Cerebellum (tissue), 4 donors: ENCODE measurements at places on chromosomes 7 and 10. TPM values are rescaled to one million over a fixed set of nuclear protein-coding genes. Genes with fewer than 3 reads are reported as not detected.
A peak's percentile ranks its signal among the peaks of the same experiment; 100 is the strongest.

- no peak for DNase-seq
Measured at GRCh38 chr7:46636022-46636421, 715.0 kb upstream of the IGFBP3 start.

- no peak for DNase-seq
Measured at GRCh38 chr10:104258209-104258608, 3.5 kb downstream of the GSTO1 start.

DNA sequence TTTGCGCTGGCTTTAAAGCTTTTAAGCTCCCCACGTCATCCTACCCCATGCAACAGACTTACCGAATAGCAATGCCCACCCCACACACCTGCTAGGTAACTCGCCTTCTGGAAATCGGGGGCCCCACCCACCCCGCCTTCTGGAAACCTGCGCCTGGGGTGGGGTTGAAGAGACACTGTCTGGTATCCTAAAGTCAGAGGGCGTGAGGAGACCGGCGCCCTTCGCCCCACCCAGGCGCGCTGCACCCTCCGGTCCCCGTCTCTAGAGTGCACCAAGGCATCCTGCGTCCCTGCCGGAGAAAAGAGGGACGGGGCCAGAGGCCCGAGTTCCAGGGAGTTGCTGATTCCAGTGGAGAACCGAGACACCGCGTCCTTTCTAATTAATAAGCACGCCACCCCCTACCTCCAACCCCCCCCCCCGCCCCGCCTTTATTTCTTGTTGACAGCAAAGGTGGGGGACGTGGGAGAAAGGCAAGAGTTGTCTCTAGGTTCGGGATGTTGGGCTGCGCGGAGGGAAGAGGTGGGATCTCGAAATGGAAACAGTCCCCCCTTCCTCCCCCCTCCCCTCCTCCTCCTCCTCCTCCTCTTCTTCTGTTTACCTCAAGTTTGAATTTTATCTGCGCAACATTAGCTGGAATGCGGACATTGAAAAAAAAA is 220.9 kb upstream of the MKLN1 start:
- peak; percentile 48 for DNase-seq

DNA sequence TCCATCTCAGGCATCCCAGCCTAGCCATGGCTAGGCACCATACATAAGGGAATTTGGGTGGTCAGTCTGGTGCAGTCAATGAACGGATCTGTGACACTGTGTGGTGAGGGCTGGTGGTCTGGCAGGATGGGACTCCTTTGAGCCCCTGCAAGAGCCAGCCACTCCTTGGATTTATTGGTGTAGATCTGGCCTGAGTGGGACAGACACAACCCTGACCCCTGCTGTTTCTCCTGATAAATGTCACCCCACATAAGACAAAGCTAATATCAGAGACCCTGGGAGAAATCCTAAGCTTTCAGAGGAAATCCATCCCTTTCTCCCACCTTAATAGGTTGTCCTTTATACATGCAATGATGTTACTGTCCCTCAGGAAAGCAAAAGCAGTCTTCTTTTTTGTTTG is 2.3 kb downstream of the FBXO24 start:
- no peak for DNase-seq

- no peak for DNase-seq
Measured at GRCh38 chr10:12459762-12460161, 110.4 kb downstream of the CAMK1D start.

GRCh38 chr10:74924251-74924963 is 98.0 kb downstream of the KAT6B start:
- no peak for DNase-seq

- DNase-seq: no peak
Measured at GRCh38 chr7:114644455-114644854, 229.8 kb downstream of the FOXP2 start.

DNA sequence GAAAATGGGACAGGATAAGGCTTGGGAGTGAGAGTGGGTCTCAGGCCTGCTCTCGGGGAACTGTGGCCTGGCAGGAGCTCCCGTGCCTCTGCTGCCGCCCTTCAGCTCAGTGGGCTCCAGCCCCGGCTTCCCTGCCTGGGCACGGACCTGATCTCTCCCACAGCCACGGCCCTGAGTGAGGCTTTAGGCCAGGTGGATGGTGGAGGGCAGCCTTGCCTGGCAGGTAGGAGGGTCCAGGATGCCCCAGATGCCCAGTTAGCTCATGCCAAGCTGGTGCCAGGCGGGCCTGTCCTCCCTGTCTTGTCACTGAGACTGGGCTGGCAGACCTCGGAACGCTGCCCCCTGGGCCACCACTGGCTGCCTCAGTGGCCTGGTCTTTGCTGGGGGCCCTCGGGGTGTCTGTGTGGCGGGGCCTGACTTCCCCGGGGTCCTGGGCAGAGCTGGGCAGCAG is 116.6 kb downstream of the INPP5A start:
- no peak for DNase-seq

GRCh38 chr7:137331378-137331777 is 12.2 kb downstream of the PTN start:
- DNase-seq: no peak

- DNase-seq: no peak
Measured at GRCh38 chr10:47061776-47062175, 150.5 kb downstream of the PTPN20 start.

- no peak for DNase-seq
Measured at GRCh38 chr7:5636446-5636835, 145.0 kb downstream of the RNF216 start.

DNA sequence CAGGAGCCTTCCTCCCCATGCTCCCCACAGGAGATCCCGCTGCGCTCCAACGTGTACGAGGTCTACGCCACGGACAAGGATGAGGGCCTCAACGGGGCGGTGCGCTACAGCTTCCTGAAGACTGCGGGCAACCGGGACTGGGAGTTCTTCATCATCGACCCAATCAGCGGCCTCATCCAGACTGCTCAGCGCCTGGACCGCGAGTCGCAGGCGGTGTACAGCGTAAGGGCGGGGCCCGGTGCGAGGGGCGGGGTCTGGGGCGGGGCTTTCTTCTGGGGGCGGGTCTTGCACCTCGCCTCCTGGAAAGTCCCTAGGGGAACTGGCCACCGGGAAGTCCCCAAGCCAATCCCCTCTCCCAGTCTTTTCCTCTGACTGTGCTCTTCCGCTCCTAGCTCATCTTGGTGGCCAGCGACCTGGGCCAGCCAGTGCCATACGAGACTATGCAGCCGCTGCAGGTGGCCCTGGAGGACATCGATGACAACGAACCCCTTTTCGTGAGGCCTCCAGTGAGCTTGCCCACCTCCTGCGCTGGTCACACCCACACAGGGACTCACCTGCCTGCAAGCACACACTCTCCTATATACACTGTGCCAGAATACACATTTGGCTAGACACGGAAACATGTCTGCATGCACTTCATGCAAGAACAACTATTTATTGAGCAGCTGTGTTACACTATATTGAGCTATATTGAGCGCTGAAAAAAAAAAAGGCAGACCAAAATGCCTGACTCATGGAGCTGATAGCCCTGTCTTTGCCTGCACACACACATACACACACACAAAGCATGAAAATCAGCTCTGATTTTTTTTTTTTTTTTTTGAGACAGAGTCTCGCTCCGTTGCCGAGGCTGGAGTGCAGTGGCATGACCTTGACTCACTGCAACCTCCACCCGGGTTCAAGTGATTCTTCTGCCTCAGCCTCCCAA is 32.7 kb upstream of the VSIR start:
- no peak for DNase-seq

GRCh38 chr7:28768577-28769147 is 189.5 kb downstream of the TRIL start:
- no peak for DNase-seq

DNA sequence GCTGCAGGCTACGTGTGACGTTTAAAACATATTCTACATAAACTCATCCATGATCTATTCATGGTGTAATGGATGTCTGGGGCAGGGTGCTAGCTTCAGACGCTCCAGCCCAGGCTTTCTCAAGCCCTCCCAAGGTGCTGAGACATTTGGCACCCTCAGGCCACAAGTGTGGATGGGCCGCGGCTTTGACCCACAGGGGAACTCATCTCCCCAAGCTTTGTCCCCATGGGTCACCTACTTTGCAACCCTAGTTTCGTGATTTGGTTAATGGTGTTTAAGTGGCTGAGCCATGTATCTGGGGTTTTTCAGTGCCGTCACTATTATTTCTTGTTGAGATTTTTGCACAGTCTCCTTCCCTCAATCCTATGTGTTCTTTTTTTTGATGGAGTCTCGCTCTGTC is 66.0 kb downstream of the GRK5 start:
- no peak for DNase-seq

DNA sequence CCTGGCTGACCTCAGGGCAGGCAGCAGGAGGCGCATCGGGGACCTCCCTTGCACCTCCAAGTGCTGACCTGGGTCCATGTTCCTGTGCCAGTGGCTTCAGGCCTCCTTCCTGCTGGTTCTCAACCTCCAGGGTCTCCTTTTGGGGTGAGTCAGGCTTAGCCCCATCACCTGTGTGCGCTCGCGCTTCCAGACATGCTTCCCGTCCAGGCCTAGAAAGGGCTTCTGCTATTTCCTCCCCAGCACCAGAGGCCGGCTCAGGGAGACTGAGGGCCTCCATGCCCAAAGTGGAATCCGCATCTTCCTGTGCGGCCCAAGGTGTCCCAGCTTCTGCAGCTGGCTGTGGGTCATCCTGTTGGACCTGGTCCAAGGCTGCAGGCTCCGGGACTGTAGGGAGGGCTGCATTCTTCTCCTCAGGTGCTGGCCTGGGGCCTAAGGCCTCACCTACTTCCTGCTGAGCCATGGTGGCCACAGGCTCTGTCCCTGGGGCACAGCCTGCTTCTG is 5.9 kb downstream of the NACAD start:
- DNase-seq: no peak

GRCh38 chr7:96667026-96667425 is 42.6 kb downstream of the SEM1 start:
- no peak for DNase-seq

DNA sequence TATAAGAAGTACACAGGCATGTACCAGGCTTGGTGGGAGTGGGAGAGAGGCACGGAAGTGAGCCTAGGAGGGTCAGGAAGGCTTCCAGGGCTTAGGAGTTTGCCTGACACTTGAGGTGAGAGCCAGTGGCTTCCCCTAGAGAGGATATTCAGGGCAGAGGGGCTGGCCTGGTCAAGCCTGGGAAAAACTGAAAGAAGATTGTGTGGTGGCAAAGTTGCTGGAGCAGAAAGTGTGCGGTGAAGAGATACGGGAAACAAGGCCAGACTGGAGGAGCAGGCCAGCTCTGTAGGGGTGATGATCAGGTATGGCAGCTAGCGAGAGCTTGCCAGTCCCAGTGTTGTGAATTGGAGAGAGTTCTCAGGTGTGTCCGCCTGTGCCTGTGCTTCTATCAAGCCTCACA is 129.9 kb downstream of the CCNY start:
- peak; percentile 16 for DNase-seq

GRCh38 chr7:120030876-120031275 is 242.1 kb upstream of the KCND2 start:
- no peak for DNase-seq

- DNase-seq: no peak
Measured at GRCh38 chr10:85400981-85401695, 965.5 kb downstream of the GRID1 start.

GRCh38 chr10:126160971-126161630 is 227.2 kb downstream of the ADAM12 start:
- no peak for DNase-seq

DNA sequence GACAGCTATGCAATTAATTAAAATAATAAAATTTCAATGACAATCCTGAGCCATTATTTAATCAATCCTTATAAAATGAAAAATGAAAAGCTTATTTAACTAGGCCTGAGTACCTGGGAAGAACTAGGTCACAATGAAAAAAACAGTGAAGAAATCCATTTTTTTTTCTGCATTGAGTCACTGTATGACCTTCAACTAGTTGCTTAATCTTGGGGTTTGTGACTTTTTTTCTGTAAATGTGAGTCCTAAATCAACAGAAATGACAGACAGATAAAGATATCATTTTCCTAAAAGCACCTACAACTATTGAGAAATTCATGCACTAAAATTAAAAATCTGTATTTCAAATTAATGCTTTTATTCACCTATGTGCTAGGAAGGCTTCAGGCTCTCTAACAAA is 96.8 kb downstream of the TMEM26 start:
- no peak for DNase-seq

DNA sequence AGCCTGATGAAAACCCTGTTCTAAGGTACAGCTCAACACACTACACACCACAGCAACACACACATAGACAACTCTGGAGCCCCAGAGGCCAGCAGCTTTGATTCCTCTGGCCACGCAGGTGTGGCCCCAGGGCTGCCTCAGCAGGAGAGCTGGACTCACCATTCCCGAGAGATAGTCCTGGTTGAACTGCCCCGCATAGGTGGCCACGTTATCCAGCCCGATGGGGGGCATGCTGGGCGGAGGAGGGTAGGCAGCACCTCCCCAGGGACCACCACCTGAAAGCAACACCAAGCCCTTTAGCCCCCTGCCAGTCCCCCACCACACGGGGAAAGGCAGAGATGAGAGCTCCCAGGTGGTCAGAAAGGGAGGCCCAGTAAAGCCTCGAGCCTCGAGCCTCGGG is 34.7 kb downstream of the ANXA11 start:
- no peak for DNase-seq

- peak; percentile 63 for DNase-seq
Measured at GRCh38 chr7:106012935-106013439, 49.9 kb downstream of the CDHR3 start.

DNA sequence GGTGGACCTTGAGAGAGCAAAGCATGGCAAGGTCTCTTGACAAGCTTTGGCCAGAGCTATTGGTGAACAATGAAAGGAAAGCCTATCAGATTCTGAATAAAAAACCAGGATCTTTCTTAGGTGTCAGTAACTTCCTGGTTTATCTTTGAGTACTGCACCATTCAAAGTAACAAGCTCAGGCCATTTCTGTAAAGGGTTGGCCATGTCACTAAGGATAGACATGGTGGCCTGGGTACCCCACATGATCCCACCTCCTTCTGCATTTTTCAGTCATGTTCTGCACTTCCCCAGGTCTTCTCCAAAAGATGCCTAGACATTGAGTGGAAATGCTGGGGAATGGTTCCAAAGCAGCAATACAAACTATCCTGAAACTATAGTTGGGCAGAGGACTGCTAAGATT is 242.0 kb downstream of the ARHGAP12 start:
- no peak for DNase-seq

- no peak for DNase-seq
Measured at GRCh38 chr10:97320480-97321031, 1.5 kb downstream of the FRAT1 start.

The LIPN gene
- total RNA-seq: not detected

The GARIN1A gene
- total RNA-seq: 1.9 TPM

The ARPC1A gene
- total RNA-seq: 48.2 TPM

The TFPI2 gene
- 1.4 TPM for total RNA-seq

The PKD2L1 gene
- not detected for total RNA-seq

The FGF8 gene
- 1.2 TPM for total RNA-seq

The TMEM229A gene
- total RNA-seq: 2.4 TPM

The SORCS3 gene
- total RNA-seq: 14.8 TPM

The EDRF1 gene
- 52.0 TPM for total RNA-seq

The SFRP5 gene
- 1.5 TPM for total RNA-seq

The KCNIP2 gene
- total RNA-seq: 8.3 TPM
